ENCODE measurements at places on chromosomes 12 and 14. TPM values are rescaled to one million over a fixed set of nuclear protein-coding genes. Genes with fewer than 3 reads are reported as not detected.

The KRT83 gene
- not detected for polyA plus RNA-seq

GRCh38 chr14:44029933-44030332 lies 477.1 kb downstream of the FSCB start:
- no peak for DNase-seq

The DPF3 gene
- 2.3 TPM for polyA plus RNA-seq

The PLEKHH1 gene
- polyA plus RNA-seq: 9.1 TPM

GRCh38 chr12:92369636-92370035 lies 224.0 kb upstream of the BTG1 start:
- no peak for DNase-seq

DNA sequence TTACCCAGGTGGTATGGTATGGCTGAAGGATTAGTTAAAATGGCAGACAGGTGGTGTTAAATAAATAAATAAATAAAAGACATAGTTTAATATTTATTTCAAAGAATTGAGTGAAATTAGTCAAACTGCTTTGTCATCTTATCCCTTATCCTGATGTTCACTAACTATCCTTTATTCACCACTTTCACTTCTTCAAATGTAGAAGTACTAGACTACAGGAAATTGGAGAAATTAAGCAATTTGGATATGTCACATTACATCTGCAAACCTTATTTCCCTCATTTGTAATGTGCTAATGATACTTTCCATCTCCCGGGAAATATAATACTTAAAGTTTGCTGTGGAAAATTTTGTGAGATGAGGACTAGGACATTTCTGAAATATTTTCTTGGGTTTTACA lies 1195.7 kb downstream of the LRFN5 start:
- no peak for DNase-seq

GRCh38 chr12:71872401-71872800 lies 32.8 kb downstream of the TBC1D15 start:
- DNase-seq: no peak

The RGS6 gene
- 1.4 TPM for polyA plus RNA-seq

- no peak for DNase-seq
Measured at GRCh38 chr14:33377596-33378390, 439.1 kb downstream of the NPAS3 start.

The HSPA2 gene
- 56.2 TPM for polyA plus RNA-seq

DNA sequence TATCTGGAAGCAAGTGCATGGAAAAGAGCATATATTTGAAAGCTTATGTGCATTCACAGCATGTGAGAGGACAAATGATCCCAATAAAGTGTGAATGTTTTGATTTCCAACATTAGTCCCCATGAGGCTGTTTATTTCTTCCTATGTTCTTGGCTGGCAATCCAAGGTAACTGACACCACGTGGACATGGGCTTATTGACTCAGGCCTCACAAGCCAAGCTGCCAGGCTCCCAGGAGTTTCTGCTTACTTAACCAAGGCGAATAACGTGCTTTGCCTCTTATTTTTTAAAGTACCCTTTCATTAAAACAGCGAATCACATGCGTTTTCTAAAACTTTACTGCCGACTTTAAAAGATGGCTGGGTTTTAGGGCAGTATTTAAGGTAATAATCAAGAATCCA lies 441.7 kb downstream of the FUT8 start:
- no peak for DNase-seq

GRCh38 chr12:54624315-54625279 lies 10.1 kb downstream of the LACRT start:
- no peak for DNase-seq

The ADAMTS20 gene
- polyA plus RNA-seq: not detected

GRCh38 chr12:130198026-130198662 lies 35.9 kb downstream of the FZD10 start:
- DNase-seq: no peak

Data from kidney (tissue), 22 donors.